Panc1 (cell line): ENCODE measurements at places on chromosomes 6 and 20.

DNA sequence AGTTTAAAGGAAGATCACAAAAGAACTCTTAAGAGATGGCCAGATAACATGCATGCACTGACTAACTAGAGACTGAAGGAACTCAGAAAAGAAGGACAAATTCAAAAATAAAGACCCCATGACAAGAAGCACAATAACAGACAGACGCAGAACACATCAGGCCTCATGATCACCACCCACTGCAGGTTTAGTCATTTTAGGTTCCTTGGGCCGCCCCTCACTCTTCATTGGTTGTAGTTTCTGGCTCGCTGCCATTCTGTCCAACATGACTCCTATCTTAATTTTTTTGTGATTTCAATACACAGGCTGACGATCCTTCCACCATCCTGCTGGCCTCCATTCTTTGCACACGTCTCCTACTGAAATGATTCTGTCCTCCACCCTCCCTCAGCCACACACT lies 21.6 kb downstream of the STX7 start:
- no peak for DNase-seq

DNA sequence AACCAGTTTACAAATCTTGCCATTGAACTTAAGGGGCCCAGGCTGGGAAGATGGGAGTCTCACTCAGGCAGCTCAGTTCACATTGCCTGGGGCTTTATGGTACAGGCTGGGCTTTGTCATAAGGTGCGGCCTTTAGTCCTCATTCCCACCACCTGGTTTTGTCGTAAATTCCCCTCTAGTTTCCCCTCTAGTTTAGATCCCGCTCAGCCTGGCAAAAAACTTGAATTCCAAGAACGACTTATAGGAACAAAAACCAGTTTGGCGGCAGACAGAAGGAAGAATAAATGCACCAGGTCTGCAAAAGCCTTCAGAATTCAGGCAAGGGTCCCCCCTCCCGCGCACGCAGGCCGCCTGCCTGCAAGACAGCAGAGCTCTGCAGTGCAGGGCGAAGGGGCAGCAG lies 4.1 kb downstream of the BMP7 start:
- DNase-seq, result no peak

DNA sequence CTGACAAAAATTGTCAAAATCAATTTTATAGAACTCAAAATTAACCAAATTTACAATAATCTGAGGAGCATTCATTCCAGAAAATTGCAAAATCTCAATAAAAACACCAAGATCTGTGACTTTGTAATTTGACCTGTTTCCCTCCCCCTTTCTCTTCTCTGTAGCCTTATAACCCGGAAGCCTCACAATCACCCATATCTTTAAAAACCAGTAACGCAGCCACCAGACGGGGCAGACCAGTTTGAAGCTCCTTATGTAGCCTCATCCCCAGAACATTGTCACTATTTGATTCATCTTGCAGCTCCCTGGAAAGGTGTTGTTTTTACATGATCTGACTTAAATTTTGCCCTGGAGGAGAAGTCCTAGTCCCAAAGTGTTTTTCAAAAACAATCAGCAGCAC lies 27.5 kb upstream of the TGM6 start:
- DNase-seq, result no peak

DNA sequence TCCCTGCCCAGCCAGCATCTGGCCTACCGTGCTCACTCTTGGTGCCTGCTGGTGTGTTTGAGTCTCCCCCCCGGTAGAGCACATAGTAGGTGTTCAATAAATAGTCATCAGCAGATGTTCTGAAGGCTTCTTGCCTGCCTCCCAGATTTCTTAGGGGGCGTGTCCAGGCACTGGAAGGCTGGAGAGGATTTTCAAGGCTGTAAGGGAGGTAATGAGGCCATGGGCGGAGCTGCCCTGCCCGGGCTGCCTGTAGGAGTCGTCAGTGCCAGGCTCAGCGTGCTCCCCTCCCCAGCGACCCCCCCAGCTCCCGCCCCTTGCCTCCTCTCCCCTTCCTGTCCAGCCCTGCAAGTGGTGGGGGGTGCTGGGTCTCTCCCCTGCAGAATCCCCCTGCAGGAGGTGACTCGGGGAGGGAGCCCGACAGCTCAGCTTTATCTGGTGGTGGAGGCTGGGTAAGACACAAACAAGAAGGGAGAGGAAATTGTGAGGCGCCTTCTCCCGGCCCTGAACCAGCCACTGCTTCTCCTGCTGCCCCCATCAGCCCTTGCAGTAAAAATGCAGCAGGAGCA lies 55.9 kb downstream of the BCAS4 start:
- no peak for DNase-seq

- DNase-seq, result no peak
These were observed 75.8 kb downstream of the NRN1 start for GRCh38 chr6:5930968-5931367.

GRCh38 chr6:34904990-34905613 lies 16.0 kb downstream of the ANKS1A start:
- DNase-seq, result no peak

DNA sequence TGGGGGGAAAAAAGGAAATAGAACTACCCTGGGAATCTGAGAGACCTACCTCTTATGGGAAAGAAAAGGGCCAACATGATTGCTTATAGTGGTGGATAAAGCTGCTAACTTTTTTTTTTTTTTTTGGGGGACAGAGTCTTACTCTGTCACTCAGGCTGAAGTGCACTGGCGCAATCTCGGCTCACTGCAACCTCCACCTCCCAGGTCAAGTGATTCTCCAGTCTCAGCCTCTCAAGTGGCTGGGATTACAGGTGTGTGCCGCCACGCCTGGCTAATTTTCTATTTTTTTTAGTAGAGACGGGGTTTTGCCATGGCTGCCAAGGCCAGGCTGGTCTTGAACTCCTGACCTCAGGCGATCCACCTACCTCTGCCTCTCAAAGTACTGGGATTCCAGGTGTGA lies 39.5 kb upstream of the TBC1D22B start:
- DNase-seq, result no peak

- no peak for DNase-seq
These were observed 37.5 kb downstream of the C20orf203 start for GRCh38 chr20:32636283-32636682.

DNA sequence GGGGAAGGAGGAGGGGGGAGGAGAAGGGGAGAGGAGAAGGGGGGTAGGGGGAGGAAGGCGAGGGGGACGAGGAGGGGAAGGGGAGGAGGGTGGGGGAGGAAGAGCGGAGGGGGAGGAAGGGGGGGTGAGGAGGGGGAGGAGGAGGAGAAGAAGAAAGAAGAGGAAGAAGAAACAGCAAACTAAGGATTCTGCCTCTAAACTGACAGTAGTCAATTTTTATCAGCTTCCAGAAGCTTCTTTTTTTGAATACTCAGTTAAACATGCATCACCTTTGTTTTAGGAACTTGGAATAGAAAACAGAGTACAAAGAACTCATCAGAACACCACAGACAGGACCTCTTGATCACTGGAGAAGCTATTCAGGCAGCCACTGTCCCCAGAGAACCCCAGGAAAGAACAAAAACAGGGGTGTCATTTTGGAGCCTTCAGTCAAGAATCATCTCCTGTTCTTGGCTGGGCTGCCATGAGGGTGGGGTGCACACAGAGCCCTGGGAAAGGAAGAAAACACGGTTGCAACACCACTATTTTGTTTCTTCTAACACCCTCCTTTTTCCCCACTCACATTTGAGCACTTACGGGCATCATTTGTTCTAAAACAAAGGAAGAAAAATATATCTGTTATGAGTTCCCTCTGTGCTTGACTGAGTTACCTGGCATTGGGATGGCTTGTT lies 67.4 kb downstream of the TMEM170B start:
- no peak for DNase-seq

- no peak for DNase-seq
These were observed 801 bp downstream of the CCDC28A start for GRCh38 chr6:138774370-138774769.

DNA sequence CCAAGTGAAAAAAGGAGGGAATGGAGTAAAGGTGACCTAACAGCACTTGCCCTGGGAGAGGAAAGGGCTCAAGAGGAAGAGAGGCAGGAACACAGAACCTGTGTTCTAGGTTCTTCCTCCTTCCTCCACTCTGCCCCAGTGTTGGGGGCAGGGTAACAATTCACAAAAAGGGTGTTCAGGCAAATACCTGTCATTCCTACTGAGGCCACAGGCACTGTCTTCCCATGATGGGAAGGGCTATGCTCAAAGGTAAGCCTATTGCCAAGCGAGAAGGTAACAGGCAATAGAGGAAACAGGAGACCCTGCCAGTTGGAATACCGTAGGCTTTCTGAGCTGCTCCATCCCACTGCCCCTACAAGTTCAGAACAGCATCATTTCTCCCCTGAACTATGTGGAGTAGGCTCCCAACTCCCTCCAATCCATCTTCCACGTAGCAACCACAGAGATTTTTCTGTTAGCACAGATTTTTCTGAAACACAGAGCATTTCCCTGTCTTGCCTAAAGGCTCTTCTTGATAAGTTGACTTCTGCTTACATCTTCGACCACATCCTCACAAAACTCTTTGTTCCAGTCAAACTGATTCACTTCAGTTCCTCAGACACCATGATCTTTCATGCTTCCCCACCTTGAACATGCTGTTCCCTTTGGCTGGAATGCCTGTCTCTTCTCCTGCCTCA lies 2.7 kb downstream of the AGPAT1 start:
- no peak for DNase-seq

GRCh38 chr6:56671160-56671559 lies 28.5 kb upstream of the DST start:
- DNase-seq, result no peak

- no peak for DNase-seq
These were observed 13.8 kb downstream of the TBPL1 start for GRCh38 chr6:133966654-133967329.

- DNase-seq, result no peak
These were observed 71.2 kb upstream of the AFDN start for GRCh38 chr6:167755461-167755860.

GRCh38 chr20:1702328-1702727 lies 44.7 kb upstream of the SIRPG start:
- no peak for DNase-seq

DNA sequence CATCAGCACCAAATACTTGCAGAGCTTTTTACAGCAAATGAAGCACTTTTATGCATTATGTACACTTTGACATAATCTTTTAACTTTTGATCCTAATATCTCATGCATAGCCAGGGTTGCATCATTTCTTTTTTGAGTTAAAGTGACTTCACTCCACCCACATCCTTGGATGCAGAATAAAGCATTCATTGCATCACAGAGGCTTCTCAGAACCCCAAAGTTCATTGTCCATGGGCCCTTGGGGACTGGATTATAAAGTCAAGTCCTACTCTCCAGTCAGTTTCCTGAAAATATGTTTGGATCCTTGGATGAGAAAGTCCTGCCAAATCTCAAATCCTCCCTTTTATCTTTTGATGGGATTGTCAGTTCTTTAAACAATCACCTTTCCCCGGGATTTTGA lies 10.6 kb upstream of the EFHC1 start:
- DNase-seq, result no peak

DNA sequence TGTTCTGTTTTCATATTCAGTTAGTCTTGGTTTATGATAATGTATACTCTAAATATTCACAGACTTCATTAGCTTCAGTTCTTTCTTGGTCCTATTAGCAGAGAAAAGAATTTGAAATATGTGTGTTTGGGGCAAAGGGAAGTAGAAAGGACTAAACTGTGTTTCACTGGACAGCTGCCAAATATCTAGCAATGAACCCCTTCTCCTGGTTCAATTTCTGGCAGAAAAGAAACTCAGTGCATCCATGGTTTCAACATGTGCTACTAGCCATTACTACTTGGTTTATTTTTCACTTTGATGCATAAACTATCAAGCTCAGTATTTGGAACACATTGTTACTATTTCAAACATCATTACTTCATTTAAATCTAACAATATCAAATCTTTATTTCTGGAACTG lies 43.6 kb downstream of the FBXL4 start:
- DNase-seq, result no peak

DNA sequence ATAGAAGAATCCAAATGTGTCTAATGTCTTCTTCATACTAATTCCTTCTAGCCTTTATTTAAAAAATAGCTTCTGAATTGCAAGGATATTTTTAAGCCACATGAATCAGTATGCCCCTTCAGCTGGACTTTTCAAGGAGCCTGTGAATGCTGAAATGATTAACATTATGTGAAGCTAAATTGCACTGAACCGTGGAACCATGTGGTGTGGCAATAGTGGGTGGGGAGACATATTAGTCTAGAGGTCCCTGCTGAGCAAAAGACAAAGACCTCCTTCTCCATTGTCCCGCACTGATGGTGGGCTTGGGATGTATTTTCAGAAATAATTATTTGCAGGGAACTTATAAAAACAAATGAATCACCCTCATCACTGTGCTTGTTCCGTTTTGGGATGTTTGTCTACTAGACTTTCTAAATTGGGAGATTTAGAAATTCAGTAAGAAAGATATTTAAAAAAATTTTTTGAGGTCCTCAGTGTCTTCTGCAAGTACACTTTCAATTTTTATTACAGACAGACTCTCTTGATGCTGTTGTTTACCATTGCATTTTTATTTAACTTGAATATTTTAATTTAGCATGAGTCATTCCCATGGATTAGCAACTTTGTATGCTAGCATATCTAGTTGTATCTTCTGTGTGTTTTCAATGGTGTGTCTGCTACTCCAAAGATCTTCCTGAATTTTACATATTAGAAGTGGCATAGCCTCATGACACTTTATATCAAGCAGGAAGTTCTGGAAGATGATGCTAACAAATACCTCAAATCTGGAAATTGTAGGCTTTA lies 238.1 kb downstream of the LAMA2 start:
- DNase-seq, result no peak

DNA sequence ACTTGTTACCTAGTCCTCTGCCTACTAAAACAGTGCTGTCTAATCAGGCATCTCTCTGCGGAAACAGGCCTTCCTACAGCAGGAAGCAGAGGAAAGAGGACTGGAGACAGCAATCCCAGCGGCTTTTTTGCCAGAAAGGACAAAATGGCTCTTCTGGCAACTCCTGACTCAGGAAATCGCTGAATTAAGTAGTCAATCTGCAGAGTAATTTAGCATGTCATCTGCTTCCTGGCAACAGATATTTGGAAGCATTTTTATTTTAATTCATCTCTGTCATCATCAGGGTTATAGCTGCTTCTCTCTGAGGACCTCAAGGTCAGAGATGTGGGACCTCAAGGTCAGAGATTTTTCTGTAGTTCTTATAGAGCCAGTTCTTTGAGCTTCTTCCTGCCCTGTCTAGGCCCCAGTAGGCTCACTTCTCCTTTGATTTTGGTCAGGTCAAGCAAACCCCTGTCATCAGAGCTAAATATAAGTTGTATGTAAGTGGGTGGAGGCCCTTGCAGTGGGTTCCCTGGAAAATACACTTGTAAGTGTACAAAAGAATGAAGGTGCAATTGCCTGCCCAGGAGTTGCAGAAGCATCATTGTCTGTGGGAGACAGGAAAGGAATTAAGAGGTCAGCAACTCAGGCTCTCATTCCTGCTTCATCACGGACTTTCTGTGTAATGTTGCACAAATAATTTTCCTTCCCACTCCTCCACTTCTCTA lies 229.4 kb downstream of the ALDH8A1 start:
- no peak for DNase-seq

DNA sequence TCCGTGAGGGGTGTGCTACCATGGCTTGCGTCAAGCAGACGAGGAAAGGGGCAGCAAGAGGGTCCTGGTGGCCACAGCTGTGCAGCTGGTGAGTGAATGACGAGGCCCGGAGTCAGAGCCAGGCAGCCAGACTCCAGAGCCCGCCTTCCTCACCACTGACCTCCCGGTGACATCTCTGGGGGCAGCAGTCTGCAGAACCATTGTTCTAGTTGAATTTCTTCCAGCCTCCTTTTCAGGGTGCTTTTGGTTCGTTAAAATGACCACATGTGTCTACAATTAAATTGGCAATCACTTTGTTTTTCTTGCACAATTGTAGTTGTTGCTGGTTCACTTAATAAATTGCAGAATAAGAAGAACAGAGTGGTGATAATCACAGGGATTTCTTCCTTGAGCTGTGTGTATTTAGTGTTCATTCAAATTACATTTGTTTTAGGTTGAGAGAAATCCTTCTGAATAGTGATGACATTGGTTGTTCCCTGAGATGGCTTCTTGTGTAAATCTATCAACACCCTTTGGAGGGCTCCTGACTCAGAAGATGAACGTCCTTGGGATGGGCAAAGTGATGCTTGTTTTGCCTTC lies 96.4 kb downstream of the TULP4 start:
- no peak for DNase-seq
